Hepatocyte (in vitro differentiated cells): ENCODE measurements at places on chromosomes 6 and 20.

- no peak for DNase-seq
These were observed 49.0 kb downstream of the COL11A2 start for GRCh38 chr6:33143113-33143770.

DNA sequence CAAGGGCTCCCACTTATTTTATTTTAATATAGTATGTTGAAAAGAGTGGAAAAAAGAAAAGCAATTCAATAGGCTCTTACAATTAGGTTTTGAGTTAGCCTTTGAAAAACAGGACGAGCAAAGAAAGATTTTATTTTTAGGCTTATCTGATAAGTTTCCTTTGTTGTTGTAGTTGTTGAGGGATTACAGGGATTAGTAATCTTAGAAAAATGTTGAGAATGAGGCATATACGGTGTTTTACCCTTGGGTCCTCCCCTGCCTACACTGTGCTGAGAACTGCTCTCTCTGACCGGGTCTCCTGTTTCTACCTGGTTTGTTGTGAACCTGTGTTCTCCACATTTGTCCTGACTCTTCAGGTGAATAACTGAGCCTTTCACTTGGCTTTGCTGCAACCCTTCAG, 16.7 kb downstream of the TRAPPC3L start:
- no peak for DNase-seq

DNA sequence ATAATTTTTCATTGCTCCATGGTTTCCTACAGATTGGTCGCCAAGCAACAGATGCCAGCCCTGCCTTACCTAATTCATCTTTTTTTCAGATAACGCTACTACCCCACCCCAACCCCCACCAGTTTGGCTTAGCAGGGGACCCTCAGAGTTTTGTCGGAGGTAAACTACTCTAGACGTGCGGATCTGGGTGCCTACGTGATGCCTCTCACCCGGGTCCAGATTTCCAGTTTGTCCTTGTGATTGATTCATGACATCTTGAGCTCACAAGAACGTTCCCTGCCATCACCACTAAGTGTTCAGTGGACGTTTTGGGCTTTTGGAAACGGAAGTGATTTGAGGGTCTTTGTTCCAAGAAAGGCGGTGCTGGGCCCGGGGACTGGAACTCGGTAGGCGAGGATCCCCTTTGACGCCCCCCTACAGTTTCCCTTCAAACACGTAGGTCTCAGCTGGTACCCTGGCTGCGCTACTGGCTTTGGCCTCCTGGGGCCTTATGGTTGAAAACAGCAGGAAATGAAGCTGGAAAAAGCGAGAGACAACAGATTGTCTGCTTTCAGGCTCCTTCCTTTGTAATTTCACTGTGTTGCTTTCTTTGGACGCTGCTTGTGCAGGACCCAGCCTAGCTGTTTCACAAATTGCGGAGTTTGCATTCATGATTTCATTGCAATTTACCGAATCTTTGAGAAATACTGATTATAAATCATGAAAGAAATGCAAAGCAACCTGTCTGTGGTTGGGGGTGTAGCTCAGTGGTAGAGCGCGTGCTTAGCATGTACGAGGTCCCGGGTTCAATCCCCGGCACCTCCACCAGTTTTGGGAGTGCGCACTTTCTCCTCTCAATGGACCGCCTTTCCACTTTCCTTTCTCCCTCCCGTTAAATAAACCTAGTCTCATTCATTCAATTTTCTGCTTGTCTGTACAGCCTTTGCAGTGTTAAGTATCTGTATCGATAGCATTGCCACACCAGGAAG, 81.0 kb downstream of the GPX5 start:
- DNase-seq, result peak; percentile 83

- DNase-seq, result no peak
These were observed 24.7 kb upstream of the DDO start for GRCh38 chr6:110440026-110440425.

DNA sequence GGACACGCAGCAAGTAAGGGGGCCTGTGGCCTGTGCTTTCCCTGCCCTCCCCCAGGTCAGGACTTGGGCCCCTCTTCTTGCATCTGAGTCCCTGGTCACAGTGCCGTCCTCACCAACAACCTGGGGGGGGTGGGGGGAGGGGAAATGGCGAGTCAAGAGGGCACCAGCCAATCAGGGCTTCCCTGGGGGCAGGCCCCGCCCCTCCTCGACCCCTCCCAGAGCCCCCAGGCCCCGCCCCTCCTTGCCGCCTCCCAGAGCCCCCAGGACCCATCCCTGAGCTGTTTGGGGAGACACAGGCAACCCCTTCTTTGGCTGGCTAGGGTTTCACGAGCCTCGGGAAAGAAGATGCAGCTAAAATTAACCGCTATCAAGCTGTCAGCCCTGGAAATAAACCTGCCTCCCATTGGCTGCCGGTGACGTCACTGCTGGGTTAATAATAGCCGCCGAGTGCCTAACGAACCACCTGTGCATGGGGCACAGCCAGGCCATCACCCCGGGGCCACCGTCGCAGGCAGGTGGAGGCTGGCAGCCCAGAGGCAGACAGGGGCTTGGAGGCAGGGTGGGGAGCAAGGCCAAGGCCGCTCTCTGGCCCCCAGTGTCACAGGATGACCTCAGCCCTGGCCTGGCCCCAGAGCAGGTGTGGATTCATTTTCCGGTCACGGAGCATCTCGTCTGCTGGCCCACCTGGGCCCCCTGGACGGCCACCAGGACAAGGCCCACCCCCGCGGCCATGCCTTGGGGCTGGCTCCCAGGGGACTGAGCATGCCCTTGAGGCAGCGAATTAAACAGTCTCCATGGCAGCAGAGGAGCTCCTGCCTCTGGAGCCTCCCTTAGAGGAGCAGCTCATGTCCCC, 3.2 kb upstream of the EEF1A2 start:
- no peak for DNase-seq

DNA sequence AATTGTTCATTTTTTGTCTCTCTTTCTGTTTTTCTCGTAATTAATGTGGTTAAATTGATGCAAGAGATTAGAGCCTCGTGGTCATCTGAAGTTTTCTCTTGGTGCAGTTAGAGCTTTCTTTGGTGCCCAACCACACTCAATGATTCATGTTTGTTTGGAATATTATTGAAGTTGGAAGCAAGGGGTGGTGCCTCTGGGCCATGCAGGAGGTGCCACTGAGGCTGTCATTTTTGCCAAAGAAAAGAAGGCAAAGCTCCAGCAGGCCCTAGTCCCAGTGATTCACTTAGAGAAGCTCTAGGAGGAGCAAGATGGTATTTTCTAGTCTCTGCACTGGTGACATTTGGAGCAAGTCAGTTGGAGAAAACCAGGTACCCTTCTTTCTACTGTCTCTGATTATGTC, 144.5 kb upstream of the RALGAPA2 start:
- DNase-seq, result no peak

DNA sequence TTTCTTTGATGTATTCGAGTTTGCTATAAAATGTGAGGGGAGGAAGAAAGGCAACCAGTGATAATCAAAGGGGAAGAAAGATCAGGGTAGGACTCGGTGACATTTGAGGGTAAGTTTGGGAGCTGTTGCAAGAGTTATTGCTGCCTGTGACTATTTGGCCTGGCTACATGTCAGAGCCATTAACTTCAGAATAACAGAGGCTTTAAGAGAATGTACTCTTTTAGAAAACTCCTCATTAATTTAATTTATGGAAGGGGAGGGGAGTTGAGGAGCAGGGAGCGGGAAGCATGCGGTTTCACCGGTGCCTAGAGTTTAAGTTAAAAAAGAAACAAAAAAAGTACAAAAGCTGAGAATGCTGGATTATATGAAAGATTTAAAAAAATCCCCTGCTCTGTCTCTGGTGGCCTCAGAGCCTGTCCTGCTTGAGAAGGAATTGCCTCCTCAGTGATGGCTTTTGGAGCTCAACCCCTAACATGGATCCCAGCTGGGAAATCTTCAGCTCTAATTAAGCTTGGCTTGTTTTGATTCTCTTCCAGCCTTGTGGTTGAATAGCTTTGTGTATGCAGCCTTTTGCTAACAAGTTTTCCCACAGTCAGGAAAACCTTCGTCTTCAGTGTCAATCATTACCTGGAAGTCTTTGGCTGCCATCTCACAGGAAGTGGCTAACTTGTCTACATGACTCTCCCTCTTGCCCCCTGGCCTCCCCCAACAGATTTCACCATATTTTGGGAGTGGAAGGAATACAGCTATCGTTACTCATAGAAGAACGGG, 238.2 kb downstream of the SOX4 start:
- no peak for DNase-seq

GRCh38 chr6:118876198-118876597, 17.8 kb upstream of the ASF1A start:
- no peak for DNase-seq

DNA sequence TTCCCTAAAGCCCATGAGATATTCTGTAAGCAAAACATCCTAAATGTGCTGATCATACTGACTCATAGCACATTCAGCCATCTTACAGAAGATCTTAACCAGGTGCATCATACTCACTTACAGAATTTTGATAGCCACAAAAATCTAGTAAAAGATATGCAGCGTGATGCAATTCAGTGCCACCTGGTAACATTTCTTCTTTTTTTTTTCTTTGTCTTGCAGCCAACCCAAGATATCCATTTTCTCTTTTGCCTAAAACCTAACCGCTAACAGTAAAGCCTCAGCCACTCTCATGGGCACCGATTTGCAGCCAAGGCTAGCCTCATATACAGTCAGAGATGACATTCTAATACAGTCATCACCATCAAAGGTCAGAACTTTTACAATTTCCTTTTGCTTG, 293.3 kb downstream of the HACE1 start:
- no peak for DNase-seq

- peak; percentile 28 for DNase-seq
These were observed 128.0 kb downstream of the RIN2 start for GRCh38 chr20:19885939-19886660.

DNA sequence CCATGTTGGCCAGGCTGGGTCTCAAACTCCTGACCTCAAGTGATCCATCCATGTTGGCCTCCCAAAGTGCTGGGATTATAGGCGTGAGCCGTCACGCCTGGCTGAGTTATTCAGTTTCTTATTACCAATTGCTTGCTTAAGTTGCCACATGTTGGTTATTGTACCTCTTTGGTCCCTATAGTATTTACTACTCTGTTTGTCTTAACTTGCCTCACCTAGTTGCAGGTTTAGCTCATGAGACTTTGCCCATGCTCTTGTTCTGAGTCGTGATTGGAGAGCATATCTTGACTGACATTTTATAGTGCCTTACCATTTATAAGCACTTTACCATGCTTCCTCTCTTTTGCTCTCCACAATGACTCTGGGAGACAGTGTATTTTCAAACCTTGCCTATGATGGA, 134.2 kb upstream of the HDGFL1 start:
- no peak for DNase-seq

- no peak for DNase-seq
These were observed 2.1 kb downstream of the RAET1E start for GRCh38 chr6:149895833-149896271.

DNA sequence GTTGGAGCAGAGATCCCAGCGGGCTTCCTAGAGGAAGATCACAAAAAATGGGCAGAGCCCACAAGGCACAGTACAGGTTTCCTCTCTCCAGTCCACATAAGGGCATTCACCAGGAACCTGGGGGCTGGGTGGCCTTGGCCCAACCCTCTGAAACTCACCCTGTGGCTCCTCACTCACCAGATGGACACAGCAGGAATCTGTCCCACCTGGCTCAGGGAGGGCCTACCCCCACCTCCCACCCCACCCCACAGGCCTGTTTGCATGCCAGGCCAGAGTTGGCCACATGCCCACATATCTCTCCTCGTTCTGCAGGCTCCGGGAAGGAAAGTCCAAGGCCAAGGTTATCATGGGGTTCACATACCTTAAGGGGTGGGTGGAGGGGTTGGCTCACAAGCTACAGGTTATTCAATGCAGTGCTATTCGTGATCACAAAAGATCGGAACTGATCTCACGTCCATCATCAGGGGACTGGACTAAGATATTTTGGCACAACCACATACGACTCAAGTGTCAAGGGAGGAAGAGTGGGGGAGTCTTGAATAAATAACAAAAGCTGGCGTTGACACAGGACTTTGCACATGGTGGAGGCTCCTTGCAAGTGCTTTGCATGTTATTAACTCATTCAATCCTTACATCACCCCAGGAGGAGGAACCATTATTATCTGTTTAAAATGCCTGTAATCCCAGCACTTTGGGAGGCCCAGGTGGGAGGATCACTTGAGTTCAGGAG, 13.0 kb downstream of the RIPOR3 start:
- peak; percentile 51 for DNase-seq

DNA sequence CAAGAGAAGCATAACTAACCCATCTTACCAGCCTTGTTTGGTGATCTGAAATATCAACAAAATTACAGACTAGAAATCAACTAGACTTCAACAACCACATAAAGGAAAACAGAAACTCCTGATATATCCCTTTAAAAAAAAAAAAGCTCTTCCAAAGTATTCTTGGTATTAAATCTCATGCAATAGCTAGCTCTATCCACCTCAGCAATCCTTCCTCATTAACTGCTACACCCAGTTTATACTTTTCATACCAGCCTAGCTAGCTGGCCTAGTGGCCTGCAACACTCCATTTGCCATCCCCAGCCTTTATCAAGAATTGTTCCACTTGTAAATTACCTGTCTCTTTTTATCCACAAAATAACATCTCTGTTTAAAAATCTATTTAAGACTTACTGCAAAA, 69.0 kb downstream of the BACH2 start:
- no peak for DNase-seq

DNA sequence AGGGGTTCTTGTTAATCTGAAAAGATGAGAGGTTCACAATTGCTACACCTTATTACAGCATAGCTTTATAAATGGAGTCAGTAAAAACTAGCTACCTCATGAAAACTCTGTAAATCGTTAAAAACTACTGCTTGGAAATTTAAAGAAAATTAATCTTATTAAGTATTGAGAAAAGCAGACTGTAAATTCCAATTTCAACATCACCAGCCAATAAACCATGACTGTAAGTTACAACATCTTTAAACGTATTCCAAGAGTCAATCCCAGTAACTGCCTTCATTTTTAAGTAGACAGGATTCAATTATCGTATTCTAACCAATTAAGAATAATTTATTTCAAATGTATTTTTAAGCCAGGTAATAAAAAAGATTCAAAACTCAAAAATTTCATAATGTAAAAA, 70.3 kb downstream of the ATG5 start:
- no peak for DNase-seq

GRCh38 chr20:35355372-35355771, 56.4 kb downstream of the UQCC1 start:
- no peak for DNase-seq
